ENCODE measurements at places on chromosomes 7 and 10.

GRCh38 chr10:1054684-1055083 is 1.5 kb upstream of the WDR37 start:
- DNase-seq = no peak

- DNase-seq = no peak
Measured at GRCh38 chr10:224571-224970, 89.3 kb downstream of the ZMYND11 start.

DNA sequence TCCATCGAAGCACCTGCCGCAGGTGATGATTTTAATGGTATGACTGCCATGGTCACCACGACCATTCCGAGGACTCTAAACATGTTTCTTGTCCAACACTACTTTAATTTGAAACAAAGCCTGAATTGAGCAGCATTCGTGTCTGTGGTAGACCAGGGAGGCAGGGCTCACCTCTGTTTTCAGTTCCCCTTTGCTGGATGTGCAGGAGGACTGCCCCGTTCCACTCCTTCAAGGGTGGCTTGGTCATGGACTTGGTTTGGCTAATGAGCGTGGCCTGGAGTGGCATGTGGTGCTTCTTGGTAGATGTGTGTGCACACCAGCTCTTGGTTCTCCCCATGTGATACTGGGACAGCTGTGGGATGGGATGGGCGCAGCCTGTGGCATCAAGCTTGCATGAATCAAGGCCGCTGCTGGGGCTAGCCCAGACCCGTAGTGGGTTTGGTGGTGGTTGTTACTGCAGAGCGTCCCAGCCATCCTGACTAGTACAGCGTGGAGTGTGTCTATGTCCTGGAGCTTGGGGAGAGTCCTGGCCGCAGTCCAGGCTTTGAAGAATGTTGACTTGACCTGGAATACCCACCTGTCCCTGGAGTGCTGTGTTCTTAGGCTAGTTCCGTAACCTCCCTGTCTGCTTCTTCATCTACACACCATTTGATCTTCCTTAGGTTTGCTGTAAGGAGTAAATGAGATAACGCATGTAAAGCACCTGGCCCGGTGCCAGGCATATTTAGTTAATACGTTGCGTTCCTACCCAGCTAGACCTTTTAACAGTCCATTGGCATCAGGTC is 34.8 kb downstream of the MGMT start:
- no peak for DNase-seq

DNA sequence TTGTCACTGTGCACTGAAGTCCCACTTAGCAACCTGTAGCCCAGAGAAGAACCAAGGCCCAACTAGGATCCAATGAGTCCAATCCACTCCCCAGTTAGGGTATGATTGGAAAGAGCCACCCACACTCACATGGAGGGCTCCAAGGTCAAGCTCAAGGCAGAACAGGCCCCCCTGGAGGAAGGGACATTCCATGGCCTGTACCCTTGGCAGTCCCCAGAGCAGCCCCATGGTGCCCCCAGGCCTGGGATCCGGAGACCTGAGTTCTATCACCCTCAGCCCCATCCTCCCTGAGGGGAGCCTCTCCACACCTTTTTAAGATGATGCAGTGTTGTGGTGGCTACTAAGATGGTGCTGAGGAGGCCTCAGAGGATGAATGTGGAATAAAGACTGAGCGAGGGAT is 231.4 kb downstream of the GRID1 start:
- DNase-seq = no peak

- DNase-seq = no peak
Measured at GRCh38 chr7:1644341-1645070, 25.6 kb upstream of the ELFN1 start.

DNA sequence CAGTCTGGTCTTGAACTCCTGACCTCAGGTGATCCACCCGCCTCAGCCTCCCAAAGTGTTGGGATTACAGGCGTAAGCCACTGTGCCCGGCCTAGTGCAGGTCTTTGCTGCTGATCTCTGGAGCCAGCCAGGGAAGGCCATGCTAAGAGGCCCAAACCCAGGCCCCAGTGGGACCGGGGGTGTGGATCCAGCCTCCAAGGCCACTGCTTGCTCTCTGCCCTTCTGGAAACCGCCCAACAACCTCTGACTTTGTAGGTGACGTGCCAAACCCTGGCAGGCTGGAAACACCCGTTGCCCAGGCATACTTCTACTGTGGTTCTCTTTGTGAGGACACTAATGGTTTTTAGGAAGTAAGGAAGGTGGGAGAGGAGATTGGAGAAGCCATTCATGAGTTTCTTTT is 83.5 kb upstream of the GNA12 start:
- DNase-seq = no peak

DNA sequence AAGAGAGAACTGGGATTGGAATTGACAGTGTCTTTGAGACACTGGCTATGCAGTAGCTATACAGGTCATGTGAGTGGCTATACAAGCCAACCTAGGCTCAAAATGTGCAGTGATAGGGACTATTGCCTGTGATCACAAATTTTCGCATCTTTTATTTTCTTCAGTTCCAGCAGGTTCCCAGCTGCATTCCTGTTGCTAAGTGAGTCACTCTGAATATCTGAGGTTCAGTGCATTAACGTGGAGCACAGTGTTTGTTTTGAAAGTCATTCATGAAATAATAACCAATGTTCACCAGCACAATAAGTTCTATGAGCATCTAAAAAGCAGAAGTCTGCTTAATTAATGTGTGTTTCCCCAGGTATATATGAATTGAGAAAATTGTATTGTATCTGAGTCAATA is 1236.0 kb upstream of the CELF2 start:
- DNase-seq = no peak

GRCh38 chr7:6153646-6154541 is 118.5 kb downstream of the CYTH3 start:
- no peak for DNase-seq

GRCh38 chr10:119216127-119216526 is 8.8 kb downstream of the GRK5 start:
- DNase-seq = no peak

GRCh38 chr7:46233585-46234329 is 312.7 kb upstream of the IGFBP3 start:
- no peak for DNase-seq

Data from activated naive CD4-positive, alpha-beta T cell treated with anti-CD3 and anti-CD28 coated beads, Interleukin-2, amount 50 U/mL, for 16 hours (primary cell).